Inflammatory macrophage treated with lipopolysaccharide for 1 hour (primary cell): ENCODE measurements at places on chromosomes 2 and 18.
A peak's percentile ranks its signal among the peaks of the same experiment; 100 is the strongest.

- no peak for DNase-seq
Observed at GRCh38 chr2:235580426-235581157, 86.7 kb downstream of the AGAP1 start.

DNA sequence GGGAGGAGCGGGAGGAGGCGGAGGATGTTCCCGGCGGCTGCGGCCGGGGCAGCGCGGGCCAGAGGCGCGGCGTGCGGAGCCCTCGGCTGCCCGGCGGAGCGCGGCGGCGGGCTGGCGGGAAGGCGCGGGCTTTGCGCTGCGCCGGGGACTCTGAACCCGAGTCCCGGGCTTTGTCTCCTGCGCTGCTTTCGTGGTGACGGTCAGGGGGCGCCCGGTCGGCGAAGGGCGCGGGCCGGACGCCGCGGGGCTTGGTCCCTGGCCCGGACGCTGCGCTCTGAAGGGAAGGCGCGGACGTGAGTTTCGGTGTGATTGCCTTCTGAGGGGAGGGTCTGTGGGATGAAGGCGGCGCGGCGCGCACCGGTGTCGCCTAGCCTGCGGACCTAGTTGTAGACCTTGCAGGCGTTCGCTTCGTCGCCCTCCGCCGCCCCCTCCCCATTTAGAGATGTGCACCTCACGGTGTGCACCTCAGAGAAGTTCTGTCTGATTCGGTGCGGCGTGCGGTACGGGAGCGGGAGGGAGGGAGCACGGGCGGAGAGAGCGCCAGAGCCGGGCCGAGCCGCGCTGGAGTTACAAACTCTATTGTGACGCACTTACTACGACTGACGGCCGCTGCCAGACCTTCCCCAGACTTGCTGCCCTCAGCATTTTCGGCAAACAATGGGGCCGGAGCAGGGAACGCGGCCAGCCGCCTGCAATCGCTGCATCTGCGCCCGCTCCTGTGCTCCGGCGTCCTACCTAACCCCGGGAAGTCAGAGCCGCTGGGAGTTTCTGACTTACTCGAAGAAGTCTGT is 2.1 kb downstream of the BCL2L11 start:
- DNase-seq: peak; percentile 49

GRCh38 chr2:236264256-236264655 is at the start of gene ASB18:
ASB18 (minus strand) TSS chr2:236264406; CDS start chr2:236264345, 61 bp downstream.
- DNase-seq: no peak

- DNase-seq: no peak
Observed at GRCh38 chr18:8453528-8453927, 155.7 kb upstream of the RAB12 start.

GRCh38 chr2:238997684-238998083 is 149.8 kb downstream of the TWIST2 start:
- DNase-seq: no peak
